ENCODE measurements at places on chromosomes 11 and 22.

- DNase-seq: no peak
Measured at GRCh38 chr11:96015906-96016565, 92.1 kb upstream of the MTMR2 start.

DNA sequence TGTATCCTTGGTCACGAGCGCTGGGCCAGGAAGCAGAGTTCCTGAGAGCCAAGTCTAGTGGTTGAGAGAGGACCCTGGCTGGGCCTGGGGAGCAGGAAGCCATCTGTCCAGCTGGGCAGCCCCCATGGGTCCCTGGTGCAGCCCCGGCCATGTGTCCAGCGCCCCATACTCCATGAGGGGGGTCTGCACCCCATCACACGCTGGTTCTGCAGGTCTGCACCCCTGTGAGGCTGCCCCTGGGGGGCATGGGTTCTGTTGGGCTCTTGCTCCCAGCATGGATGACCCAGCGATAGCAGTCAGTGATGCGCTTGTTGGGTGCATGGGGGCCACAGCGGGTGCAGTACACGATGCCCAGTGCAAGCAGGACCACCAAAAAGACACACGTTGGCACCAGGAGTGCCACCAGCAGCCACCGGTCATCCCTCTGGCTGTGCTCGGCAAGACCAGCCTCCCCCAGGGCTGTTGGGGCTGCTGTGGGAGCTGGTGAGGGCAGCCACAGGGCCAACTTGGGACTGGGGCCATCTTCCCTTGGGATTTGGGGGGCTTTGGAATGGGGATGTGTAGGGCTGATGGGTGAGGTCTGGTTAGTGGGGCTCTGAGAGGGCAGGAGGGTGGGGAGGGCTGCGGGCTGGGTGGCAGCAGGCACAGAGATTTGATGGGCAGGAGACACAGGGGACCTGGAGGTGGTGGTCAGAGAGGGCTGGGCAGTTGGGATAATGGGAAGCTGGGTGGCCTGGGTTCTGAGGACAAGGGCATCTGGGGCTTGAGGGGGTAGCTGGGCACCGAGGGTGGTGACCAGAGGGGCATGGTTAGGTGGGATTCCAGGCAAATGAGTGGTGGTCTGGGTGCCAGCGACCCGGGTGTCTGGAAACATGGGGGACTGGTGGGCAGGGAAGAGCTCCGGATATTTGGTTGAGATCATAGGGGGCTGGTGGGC, 2.0 kb downstream of the CD248 start:
- DNase-seq: no peak

DNA sequence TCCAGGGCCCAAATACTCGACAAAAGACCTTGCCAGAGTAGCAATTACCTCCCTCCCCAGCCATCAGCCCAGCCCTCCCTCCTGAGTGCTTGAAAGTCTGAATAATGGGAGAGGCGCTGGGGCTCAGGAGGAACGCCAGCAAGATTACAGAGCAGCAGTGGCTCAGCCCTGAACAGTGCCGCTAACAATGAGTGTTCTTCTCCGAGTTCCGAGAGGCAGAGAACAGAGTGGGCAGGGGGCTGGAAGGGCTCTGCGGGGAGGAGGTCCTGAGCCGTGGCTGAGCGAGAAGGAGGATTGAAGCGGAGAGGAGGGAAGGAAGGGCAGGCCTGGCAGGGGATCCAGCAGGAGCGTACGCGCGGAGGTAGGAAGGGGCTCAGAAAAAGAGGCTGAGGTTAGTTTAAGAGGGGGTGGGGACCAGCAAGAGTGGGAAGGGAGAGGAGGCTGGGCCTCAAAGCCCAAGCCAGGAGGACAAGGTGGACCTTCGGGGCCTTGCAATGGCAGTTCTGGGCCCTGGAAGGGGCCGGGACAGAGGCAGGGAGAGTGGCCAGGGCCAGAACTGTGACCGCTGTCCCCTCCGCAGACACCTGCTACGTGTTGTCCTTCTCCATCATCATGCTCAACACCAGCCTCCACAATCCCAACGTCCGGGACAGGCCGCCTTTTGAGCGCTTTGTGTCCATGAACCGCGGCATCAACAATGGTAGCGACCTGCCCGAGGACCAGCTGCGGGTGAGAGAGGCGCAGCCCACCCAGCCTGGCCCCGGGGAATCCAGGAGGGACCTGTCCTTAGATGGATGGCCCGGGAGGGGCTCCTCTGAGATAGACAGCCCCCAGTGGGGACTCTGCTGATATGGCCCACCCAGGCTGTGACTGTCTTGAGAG, 20.6 kb downstream of the CYTH4 start:
- DNase-seq: no peak

- DNase-seq: no peak
Measured at GRCh38 chr11:75159151-75159953, 8.4 kb downstream of the SLCO2B1 start.

DNA sequence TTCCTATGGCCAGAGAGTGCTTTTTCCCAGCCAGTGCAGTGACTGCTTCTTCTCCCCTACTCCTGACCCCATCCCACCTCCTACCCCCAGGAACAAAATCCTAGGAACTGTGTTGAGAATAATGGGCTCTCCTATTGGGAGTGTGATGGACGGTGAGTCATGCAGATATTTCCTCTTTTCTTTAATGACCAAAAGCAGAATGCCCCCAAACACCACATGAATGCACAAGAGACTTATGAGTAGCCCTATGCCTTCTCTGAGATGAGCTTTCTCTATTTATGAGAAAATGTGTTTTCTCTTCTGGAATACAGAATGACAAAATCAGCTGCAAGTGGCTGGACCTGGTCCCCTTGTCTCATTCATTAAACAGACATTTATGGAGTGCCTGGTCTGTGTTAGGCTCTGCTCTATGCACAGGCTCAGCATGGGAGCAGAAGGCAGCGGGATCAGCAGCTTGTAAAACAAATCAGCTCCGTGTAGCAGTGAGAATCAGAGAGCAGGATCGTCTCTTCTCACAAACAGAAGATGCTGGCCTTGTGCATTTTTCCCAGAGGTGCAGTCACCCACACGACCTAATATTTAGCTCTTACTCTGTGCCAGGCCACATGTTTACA, 47.5 kb upstream of the GALNT18 start:
- DNase-seq: no peak

DNA sequence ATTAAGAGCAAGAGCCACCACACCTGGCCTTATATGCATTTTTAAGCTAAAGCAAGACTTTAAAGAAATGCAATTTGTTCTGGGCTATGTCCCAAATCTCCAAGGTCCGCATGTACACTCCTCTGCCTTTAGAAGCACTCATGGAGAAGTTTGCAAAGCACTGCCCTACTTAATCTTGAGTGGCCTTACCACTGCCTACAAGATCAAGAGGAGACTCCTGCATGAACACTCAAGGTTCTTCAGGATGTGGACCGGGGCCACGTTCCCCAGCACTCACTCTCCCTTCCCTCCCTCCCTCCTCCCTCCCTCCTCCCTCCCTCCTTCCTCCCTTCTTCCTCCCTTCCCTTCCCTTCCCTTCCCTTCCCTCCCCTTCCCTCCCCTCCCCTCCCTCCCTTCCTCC, 63.2 kb upstream of the HSPA8 start:
- no peak for DNase-seq

GRCh38 chr22:35397095-35397904, 2.6 kb upstream of the MCM5 start:
- no peak for DNase-seq

- DNase-seq: no peak
Measured at GRCh38 chr11:35247863-35248262, 108.9 kb downstream of the CD44 start.

GRCh38 chr22:29641700-29642330, 38.4 kb downstream of the NF2 start:
- DNase-seq: no peak

GRCh38 chr11:122751292-122752070, 86.8 kb upstream of the CRTAM start:
- no peak for DNase-seq

DNA sequence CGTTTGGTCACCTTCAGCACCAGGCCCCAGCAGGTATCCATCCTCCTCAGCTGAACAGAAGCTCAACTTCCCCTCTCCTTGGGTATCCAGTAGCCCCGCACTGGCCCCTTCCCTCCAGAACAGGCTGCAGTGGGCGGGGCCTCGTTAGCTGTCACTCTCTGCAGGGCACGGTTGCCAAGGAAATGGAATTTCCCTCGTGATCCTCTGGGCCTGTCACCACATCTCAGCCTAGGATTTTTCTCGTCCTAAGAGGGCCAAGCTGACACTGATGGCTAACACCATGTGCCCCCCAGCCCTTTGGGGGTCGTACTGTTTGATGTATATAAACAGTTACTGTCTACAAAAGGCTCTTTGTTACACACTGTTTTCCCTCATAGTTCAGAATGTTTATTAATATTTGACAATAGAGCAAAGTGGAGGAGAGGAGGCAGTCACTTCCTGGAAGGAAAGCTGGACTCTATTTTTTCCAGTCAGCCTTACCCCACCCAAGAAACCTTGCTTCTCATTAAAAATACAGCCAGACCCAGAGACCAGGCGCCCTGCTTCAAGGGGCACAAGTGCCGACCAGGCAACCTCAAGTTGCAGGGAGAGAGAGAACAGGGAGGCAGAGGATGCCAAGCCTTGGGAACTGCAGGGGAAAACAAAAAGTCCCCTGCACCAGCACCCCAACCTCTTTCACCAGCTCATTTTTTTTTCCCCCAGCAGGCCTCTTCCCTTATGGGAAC, 44.5 kb downstream of the FEZ1 start:
- DNase-seq: peak; percentile 36

GRCh38 chr11:39459606-39460005, 1999.8 kb downstream of the LRRC4C start:
- DNase-seq: no peak

DNA sequence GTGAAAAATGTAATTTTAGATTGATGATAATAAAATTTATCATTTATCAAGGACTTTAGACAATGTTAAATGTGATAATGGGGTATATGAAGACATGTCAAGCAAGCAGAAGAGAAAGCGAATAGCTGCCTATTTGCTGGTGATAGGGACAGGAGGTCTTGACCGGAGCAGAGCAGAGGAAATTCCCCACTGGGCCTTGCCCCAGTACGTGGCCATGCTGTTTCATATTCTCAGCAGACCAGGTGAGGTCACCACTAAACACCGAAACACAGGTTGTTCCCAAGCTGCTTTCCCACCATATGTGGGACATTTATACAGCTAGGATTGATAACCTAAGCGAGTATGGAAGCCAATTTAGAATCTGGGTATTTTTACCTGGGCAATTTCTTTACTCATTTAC, 1629.6 kb downstream of the FAM181B start:
- DNase-seq: no peak

GRCh38 chr11:126521196-126521595, 165.7 kb downstream of the ST3GAL4 start:
- DNase-seq: no peak

GRCh38 chr11:104343578-104343977, 179.6 kb upstream of the PDGFD start:
- DNase-seq: no peak

GRCh38 chr11:12128301-12128751, 17.9 kb downstream of the MICAL2 start:
- DNase-seq: no peak

DNA sequence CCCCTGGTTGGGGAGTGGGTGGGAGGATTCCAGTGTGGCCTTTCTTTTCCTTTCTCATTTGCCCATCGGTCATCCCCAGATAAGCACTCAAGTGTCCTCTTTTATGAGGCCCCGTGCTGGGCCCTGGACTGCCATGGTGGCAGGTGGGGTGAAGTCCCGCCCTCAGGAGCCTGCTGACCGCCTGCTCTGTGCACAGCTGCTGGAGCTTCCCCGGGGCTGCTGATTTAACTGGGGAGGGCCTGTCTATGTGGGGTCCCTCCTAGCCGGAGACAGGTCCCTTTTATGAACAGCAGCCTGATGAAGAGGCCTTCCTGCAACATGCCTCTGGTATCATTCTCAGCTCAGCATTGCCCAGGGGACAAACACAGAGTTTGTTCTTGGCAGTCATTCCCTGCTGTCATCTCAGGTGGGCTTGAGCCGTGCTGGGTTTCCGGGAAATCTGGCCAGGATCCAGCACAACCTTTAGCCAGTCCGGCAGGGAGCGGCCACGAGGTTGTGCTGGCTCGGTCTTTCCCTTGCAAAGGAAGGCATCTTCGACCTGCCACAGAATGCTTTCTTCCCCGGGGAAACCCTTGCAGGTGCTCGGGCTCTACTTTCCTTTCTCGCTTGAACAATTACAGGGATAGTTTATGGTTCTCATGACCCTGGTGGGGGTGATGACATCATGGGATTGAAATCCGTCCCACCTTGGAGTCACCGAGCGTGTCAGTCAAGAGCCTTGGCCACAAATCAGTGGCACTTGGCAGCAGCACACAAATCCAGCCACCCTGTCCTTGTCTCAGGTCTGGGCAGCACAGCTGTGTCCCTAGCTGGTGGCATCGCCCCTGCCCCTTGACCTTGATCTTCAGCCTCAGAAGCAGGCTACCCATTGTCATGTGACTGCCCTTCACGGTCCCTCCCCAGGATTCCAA, 20.1 kb downstream of the ST14 start:
- DNase-seq: no peak

GRCh38 chr22:41481925-41482318, 13.0 kb downstream of the ACO2 start:
- no peak for DNase-seq

DNA sequence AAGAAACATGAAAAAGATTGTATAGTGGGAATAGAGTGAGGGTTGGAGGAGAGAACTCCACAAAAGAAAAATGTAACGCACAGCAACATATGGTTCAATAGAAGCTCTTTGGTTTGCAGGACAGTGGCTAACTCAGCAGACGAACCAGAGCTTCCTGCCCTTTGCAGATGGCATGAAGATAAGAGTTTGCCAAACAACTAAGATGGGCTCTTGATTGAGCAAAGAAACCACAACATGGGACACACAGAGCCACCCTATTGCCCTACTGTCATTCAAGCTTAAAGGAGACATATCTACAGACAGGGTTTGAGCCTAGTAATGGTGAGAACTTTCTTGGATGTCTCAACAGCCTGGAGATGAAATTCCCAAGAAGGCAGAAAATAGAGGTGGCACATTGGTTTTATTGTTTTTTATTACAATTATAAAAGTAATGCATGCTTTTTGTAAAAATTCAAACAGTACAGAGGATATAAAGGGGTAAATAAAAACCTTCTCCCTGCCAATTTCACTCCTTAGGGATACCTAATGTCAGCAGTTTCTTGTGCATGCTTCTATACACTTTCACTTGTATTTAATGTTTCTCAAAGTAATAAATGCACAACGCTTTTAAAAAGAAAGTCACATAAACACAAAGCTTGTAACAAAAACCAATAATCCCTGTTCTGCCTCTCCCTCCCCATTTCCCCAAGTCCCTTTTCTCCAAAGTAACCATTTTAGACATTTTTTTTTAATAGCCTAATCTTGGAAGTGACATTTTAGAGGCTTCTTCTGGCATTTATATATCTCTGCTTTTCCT, 63.7 kb downstream of the COPB1 start:
- no peak for DNase-seq

GRCh38 chr11:76270389-76270788, 64.1 kb upstream of the WNT11 start:
- no peak for DNase-seq

GRCh38 chr11:71391796-71392195, 56.4 kb downstream of the DHCR7 start:
- DNase-seq: no peak

- DNase-seq: no peak
Measured at GRCh38 chr11:94139416-94139815, 10.8 kb downstream of the PANX1 start.

GRCh38 chr22:24289741-24290163, 19.1 kb downstream of the SPECC1L start:
- no peak for DNase-seq

GRCh38 chr11:69726019-69726418, 22.2 kb upstream of the FGF19 start:
- DNase-seq: no peak
